ENCODE measurements at places on chromosomes 5 and 9.

DNA sequence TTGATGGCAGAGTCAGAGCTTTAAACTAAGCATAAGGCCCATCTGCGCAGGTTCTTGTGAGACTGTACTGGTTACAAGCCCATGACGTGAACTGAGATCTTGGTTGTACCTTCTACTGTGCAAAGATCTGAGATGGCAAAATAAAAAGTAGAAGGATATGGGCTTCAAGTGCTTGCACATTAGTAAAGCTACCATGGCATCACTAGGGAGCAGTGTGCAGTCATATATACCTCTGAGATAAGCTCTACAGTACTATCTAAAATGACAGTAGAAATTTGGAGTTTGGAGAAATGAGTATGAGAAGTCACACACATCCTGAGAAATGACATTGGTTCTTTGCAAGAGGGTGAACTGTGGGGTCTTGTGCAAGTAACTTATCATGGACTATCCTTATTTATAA, 408.2 kb upstream of the PRR16 start:
- no peak for DNase-seq

DNA sequence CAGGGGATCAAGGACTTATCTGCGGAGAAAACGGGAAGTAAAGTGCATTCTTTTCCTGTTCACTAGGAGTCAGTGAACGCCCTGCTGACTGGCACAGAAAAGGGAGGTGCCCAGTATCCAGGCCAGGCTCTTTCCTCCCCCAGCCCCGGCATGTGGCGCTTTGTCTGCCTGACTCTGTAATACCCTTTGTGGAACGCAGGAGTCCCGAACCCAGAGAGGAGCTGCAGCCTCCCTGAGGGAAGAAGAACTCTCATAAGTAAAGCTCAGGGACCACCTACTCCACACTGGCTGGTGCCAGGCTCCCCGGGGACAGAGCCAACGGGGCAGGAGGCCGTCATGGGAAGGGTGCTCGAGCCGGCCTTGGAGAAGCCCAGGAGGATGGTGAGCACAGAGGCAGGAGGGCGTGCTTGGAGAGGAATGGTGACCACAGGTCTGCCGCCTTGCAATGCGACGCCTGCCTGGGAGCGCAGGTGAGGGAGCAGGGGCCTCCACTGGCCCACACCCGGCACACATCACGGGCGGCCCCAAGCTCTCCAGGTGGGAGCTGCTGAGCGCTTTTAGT, 31.5 kb downstream of the VAV2 start:
- no peak for DNase-seq

DNA sequence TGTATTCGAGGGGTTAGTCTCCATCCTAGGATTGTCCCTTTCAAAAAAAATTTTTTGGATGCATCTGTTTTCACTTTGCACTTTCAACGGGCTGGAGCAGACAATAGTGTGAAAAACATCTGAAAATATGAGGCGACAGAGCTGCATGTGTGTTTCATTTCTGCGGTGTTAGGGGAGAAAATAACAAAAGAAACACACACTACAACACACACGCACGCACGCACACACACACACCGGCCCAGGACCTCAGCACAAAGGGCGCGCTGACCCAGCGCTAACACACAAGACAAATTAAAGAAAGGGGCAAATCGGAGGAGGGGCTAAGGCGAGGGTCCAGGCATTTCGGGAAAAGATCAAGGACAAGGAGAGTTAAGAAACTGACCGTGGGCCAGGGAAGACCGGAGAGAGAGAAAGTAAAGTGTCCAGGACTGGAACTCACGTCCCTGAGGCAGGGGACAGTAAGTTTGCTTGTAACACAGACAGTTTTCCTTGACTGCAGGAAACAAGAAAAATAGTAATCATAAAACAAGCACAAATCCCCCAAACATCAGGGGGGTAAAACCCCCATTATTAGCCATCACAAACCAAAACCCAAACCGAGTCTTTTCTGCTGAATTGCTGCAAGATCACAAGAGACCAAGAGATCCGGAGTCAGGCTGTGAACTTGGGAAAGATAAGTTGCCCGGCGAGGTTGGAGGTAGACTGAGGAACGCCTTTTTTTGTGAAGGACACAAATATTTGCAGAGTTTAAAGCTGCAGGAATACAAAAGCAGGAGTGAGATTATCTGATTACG, 302.1 kb downstream of the PARP8 start:
- DNase-seq = no peak

GRCh38 chr9:130024597-130024994, 18.4 kb downstream of the FNBP1 start:
- DNase-seq = no peak

DNA sequence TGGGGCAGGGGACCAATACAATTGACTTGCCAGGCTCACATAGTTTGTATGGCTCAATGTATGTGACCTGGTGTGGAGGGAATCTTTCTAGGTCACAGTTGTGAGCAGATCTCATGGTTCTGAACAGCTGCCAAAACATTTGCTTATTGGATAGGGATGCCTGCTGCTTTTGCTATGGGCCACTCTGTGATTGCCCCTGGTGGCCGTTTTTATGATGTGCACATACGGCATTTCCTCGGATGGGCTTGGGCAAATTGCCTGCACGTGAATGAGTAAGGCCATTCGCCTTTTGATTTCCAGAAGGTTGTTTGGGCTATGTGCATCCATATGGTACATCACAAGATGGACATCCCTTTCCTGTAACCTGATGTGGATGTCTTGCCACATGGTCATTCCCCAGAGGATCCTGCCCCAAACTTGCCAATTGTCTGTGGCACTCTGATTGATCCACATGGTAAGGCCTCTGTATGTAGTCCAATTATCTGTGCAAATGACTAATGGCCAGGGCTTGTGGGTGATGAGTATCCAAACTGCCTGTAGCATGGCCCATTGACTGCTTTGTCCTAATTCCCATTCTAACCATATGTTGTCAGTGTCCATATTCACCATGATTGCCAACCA, 10.7 kb upstream of the SLC22A4 start:
- DNase-seq = no peak
